ENCODE measurements at places on chromosomes 13 and 19.
A peak's percentile ranks its signal among the peaks of the same experiment; 100 is the strongest.

DNA sequence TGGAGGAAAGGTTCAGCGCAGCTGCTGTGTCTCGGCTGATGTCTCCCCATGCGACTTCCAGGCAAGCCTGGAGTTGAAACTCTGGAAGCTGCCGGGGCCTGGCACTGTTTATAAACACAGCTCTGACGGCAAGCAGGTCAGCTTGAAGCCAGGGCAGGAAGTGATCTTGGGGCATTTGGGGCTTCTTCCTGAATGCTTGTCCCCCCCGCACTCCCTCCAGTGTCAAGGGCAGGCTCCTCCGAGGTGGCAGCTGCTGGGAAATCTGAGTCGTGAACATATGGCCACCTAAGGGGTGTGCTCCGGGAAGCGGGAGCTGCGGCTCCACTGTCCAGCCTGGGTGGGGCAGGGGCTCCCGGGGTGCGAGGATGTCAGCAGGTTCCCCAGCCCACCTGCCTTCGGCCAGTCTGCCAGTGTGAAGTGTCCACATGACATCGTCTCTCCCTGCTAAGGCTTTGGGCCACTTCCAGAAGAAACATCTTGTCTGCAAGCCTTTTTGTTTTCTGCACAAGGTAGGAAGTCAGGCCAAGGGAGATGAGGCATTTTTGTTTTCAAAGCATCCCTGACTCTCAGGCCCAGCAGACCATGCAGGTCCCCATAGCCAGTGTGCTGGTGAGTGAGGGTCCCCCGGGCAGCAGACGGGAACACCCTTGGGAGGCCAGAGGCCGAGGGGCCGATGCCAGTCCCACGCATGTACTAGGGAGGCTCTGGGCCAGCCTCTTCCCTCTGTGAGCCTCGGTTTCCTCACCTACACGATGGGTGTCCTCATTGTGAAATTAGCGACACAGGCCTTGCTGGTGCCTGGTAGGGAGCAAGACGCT is 2.7 kb downstream of the PIAS4 start:
- no peak for DNase-seq

- no peak for DNase-seq
Measured at GRCh38 chr19:18306209-18306887, 16.5 kb downstream of the LSM4 start.

GRCh38 chr19:31257025-31257424 is 92.2 kb downstream of the TSHZ3 start:
- no peak for DNase-seq

- DNase-seq = peak; percentile 16
Measured at GRCh38 chr19:7831452-7831851, 1.4 kb downstream of the EVI5L start.

- DNase-seq = no peak
Measured at GRCh38 chr13:107545946-107546502, 669.3 kb downstream of the LIG4 start.

- DNase-seq = no peak
Measured at GRCh38 chr19:41569481-41570150, 6.3 kb upstream of the CEACAM21 start.

Data from fibroblast of skin of abdomen (primary cell).